ENCODE measurements at places on chromosomes 12 and 14.

GRCh38 chr14:24422694-24423601, 6.5 kb downstream of the CBLN3 start:
- no peak for DNase-seq

GRCh38 chr14:24179961-24180796, 8.3 kb downstream of the REC8 start:
- no peak for DNase-seq

DNA sequence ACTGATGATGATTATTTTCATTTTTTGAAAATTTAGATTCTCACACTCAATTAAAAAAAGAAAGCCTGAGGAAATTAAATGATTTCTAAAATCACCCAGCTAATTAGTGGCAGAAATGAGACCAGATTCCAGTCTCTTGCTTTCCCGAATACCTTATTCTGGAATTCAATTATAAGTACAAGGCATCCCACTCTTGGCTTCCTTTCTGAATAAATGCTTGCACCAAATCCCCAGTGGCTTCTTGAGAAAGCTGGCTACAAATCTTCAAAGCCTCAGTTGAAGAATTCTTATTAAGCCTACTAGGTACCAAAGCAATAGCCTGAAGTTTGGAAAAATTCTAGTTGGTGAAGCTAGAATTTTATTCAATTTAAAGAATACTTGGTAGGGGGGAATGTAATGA, 476.6 kb downstream of the DIO2 start:
- DNase-seq = no peak

DNA sequence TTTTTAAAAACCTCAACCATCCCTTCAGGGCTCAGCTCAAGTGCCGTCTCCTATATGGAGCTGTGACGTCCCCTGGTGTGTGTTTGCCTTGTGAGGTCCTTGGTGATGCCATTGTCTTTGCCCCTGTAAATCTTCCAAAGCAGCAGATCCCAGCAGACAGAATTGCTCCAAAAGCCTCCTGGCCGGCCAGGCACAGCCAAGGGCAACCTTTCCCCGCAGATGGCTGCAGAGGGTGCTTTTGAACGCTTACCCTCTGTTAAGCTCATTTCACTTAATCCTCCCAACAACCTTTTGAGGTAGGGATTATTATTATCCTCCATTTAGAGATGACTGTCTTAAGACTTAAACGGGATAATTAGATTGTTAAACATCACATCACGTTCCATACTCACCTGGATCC, 51.4 kb downstream of the RFX4 start:
- DNase-seq = no peak

DNA sequence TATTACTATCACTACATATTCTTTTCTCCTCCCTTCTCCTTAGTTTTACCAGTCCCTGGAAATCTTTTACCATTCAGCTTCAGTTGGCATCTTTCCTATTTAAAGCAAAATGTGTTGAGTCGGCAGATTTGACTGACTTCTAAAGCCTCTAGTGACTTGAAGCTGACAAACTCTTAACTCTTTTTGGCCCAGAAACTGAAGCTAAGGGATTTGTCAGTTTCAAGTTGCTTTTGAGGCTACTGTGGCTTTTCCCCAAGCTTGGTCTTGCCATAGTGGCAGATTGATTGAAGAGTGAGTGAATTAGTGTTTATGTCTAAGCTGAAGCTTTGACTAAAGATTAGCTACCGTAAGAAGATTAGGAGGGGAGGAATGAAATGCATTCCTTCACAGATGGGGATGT, 104.0 kb downstream of the ETNK1 start:
- no peak for DNase-seq

DNA sequence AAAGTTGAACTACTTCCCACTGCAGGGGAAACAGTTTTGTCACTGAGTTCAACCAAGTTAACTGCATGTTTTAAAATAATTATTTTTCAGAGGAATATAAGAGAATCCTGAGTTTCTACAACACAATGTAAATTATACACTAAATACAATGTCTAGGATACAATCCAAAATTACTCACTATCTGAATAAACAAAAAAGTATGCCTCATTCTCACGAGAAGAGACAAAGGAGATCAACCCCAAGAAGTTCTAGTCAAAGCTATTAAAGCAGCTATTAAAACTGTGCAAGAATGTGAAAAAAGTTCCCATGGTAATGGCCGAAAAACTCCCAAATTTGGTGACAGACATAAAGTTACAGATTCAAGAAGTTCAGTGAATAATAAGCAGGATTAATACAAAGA, 8.8 kb upstream of the KCNK13 start:
- no peak for DNase-seq
